ENCODE measurements at places on chromosomes 12 and 14.

DNA sequence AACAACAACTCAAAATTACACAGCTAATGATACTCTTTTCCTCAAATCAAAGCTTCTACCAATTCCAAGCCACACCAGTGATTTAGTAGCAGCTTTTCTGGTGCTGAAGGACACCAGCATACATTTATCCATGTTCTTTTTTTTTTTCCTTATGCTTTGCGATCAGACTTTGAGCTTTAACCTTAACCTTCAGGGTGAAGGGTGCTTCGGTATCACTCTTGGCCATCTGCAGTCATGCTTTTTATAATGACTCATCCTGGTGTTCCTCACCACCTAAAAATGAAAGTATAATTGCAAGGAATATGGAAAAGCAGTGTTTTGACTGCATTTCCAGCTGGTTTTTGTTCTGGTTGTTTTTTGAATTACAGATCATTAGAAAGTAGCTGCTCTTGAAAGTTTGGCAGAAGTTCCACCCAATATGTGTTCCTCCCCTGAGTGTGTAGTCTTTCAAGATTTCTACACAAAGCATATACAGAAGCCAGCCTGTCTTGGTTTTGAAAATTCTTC, 1.3 kb upstream of the SLC41A2 start:
- peak; percentile 76 for DNase-seq

GRCh38 chr12:2341871-2342270, 289.1 kb downstream of the CACNA1C start:
- peak; percentile 89 for DNase-seq

- DNase-seq = no peak
Observed at GRCh38 chr14:29721586-29721985, 206.1 kb downstream of the PRKD1 start.

GRCh38 chr12:21998295-21998694, 47.7 kb upstream of the CMAS start:
- DNase-seq = no peak

DNA sequence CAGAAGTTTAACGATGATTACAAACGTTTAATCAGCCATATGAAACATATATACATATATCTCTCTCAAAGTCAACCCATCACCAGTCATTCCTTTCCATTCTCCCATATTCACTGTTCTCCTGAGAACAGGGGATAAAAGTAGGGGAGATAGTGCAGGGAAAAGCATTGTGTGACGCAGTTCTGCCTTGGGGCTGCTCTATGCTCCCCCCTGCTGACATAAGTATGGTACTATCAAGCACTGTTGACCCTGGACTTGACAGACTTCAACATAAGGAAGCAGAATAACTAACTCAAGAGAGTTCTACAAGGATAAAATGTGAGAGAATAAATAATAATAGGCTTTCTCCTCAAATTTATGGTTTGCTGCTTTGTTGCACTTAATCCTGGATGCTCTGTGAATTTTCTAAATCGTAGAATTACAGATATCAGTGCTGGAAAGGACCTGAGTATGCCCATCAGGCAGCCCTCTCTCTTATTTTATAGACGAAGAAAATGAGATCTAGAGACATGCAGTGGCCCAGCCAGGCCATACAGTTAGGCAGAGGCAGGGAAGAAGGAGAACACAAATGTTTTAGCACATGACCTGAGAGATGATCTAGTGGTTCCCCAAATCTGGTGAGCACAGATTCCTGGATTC, 87.2 kb downstream of the SCN8A start:
- peak; percentile 74 for DNase-seq

DNA sequence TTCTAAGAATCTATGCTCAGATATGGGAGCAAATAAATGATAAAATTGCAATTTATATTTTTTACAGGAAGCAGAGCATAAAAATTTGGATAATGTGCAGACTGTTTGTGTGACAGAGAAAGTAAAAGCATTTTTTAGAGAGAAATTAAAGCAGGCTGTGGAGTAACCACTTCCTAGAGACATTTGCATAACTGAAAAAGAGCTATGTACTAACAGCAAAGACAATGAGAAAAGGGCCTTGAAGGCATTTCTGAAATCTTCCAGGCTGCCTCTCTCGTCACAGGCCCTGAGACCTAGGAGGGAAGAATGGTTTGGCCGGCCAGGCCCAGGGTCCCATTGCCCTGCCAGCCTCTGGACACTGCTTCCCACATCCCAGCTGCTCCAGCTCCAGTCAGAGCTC, 247.2 kb downstream of the ALX1 start:
- DNase-seq = no peak

GRCh38 chr14:98301681-98302080, 970.3 kb downstream of the BCL11B start:
- DNase-seq = no peak

DNA sequence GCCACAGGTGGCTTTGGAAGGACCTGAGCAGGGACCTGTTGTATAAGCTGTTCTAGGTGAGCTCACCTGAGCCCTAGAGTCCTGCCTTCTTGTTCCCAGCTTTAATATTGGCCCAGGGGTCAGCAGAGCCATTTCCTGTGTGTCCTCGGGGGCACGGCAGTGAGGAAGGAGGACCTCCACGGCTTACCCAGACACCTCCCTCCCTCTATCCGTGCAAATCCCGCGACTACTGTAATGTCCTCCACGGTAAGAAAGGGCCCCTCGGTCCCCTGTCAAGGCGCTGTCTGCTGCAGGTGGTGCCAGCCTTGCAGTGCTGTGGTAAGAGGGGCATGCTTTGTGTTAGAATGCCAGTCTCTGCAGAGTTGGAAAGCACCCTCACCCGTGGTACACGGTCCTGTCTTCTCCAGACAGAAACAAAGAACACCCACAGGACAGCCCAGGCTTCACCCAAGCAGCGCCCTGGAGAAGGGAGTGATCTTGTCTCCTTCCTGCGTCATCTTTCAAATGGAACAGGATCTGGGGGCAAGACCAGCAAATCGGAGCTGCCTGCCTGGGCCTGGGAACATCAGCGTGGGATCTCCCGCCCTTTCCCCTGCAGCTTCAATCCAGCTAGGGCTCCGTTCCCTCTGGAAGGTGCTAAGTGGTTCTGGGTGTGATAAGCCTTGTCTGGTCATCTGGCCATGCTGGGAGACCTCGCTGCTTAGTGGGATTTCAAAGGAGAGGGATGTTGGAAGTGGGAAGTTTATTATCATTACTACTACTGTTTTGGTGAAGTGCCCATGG, 20.2 kb upstream of the FZD10 start:
- no peak for DNase-seq

DNA sequence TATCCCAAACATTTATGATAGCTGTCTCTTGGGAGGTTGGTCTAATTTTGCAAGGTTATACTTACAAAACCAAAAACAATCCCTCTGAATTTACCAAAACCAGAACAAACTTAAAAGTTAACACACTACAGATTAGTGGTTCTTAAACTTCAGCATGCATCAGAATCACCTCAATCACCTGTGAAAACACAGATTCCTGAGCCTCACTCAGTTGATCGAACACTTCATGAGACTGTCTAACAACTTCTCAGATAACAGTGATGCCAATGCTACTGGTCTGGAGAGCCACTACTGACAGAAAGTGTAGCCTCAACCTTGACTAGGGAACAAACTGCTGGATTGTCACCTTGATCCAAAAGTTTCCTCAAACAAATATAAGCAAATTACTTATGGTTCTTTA, 44.2 kb downstream of the ATP2B1 start:
- no peak for DNase-seq

- DNase-seq = peak; percentile 50
Observed at GRCh38 chr12:12723681-12724420, 6.7 kb downstream of the CDKN1B start.

- DNase-seq = no peak
Observed at GRCh38 chr12:99223579-99223978, 424.0 kb upstream of the GARIN6 start.

DNA sequence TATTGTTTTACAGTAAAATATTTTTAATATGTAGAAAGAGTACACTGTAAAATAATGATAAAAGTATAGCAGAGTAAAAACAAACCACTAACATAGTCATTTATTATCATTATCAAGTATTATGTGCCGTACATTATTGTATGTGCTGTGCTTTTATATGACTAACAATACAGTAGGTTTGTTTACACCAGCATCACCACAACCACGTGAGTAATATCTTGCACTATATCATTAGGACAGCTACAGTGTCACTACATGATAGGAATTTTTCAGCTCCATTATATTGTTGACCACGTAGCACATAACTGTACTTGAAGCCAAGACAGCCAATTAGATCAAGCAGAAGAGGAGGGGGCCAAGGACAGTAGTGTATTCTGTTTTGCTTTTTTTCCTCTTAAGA, 415.4 kb downstream of the RAD51B start:
- peak; percentile 91 for DNase-seq

DNA sequence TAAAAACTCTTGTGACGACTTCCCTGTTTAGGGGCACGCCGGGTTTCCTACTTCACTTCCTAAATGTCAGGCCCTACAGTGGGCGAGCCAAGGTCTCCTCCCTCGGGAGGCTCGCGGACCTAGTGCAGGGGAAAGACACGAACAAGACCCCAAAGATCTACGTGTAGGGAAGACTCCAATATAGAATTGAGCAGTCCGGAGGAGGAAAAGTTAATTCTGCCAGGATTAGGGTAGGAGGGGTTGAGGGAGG, 564 bp downstream of the ATXN3 start:
- DNase-seq = peak; percentile 57

DNA sequence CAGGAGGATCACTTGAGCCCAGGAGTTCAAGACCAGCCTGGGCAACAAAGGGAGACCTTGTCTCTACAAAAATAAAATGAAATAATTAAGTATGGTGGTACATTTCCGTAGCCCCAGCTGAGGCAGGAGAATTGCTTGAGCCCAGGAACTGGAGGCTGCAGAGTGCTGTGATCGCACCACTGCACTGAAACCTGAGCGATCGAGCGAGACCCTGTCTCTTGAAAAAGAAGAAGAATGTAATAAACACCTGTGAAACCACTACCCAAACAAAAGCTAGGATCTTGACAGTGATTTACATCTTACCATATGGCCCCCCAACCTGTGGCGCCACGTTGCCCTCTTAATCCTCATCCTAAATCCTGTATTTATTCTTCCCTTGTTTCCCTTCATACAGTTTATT, 5.7 kb upstream of the DTX1 start:
- no peak for DNase-seq

DNA sequence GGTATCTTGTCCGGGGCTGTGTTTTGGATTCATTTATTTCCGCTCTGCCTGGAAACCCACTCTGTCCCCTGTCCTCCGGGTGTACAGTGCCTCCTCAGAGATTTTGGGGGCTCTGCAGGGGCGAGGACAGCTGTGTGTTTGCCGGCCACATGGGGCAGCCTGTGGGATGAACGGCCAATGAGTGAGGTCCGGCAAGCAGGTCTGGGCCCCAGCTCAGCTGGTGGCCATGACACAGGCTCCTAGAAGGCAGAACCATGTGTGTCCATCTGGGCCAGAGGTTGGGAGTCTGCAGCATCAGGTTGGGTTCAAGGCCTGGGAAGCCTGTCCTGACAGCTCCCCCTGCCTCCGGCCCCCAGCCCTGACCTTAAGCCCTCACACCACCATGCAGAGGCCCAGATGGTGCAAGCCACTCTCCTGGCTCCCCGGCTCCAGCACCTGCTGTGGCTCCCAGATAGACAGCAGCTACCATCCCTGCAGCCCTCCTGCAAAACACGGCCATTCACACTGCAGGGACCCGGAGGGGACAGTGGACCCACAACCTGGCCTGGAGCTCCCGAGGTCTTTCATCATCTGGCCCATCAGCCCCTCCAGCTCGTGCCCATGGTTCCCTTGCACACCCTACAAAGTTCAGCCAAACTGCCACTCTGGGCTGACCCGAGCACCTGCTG, 220.1 kb upstream of the C14orf180 start:
- no peak for DNase-seq

DNA sequence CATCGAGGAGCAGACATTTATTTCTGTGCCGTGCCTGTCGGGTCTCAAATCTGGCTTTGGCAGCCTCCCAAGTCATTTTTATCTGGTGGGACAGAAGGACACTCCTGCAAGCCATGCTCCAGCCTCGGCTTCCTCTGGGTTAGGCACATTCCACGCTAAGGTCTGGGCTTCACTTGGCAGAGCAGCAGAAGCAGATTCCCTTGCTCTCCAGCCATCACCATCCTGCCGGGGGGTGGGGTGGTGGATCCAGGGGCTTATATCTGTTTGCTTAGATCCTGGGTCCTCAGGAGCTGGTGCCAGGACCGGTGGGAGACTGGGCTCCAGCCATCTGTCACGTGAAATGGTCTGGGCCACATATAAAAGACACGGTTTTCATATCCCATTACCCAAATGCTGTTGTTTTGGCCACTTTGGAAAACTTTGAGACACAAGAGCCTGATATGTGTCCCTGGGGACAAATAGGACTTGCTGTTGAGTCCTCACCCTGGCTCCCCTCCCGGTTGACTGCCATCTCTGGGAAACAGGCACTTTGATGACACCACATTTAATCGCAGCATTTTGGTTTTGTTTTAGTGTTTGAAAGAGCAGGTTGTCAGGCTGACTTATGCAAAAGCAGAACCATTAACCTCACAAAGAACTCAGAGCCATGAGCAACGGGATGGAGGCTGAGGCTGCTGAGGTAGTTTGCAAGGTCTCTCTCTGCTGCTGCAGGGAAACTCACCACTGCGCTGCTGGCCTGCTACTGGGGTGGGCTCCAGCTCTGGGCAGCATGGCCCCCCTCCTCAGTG, 69.6 kb upstream of the PRMT8 start:
- DNase-seq = no peak

DNA sequence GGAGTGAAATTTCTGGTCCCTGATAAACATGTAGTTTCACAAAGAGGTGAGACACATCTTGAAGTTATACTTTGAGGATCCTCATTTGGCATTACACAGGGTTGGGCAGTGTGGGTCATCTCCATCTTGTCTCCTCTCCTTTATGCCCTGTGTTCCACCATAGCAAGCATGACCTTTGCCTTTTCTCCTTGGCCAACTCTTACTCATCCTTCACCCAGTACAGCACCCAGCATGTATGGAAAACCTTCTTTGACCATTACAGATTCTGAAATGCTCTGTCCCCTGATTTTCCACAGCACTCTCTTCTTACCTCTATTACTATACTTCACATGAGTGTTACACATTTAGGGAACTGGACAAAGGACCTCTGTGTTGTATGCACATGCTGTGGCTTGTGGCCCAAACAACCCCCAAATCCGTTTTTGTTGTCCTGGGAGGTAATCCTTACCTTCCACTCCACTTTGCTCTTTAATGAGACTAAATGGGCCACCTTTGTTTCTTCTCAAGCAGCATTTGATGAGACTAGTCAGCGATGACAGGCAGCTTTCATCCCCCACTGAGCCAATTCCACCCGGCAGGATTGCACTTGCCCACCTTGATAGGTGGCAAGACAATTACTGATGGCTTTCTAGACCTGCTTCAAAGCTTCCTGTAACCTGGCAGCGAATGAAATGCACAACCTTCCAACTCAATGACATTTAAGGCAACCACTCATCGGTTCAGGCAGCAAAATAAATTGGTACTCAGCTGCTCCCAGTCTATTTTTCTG, 163.5 kb downstream of the MON2 start:
- no peak for DNase-seq

DNA sequence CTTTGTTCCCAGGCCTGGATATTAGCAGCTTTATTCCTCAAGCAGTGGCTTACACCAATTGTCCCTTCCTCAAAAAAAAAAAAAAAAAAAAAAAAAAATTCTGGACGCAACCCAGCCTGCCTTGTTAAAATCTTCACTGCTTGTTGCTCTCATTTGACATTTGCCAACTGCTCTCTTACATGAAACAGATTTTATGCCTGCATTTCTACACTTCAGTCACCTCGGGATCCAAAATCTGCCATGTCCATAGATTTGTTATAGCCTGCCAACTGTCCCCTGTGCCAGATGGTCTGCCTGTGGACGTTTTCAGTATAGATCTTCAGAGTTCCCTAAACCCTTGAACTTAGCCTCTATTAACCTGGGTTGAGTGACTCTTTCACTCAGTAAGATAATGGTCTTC, 651.5 kb downstream of the FSCB start:
- DNase-seq = no peak

All from ELR (cell line).